GM12892 (cell line): ENCODE measurements at places on chromosomes 16 and 17.

DNA sequence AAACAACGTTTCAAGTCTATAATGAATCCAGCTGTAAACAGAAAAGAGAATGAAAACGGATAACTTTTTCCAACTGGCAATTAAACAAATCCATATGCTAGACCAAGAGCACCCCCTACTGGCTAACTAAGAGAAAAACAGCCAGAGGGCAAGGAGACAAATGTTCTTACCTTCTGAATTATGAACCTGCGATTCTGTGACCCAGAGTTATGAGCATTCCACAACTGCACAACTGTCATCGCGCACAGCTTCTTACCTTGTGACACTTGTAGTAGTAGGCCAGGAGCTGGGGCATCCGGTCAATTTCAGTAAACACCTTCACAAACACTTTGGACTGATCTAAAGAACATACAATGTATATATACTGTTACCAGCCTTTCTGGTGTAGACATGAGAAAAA, 18.6 kb downstream of the COG7 start:
- no peak for DNase-seq

GRCh38 chr17:33837281-33837680, 417.8 kb upstream of the CCL2 start:
- DNase-seq: no peak

GRCh38 chr17:36500745-36501225, 14.3 kb downstream of the ZNHIT3 start:
- DNase-seq: no peak

DNA sequence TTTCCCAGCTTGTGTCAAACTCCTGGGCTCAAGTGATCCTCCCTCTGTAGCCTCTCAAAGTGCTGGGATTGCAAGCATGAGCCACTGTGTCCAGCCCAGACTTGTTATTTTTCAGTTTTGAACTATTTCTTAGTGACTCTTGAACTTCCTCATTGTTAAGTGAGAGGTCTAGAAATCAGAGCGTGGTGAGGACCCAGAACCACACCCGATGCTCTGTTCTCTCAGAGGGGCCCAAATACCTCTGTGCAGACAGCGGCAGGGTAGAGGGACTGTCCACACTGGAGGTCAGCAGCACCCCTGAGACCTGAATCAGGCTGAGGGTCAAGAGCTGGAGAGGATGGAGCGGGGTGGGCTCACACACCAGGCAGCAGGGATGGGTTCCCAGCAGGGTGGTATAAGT, 47.7 kb upstream of the MEAK7 start:
- DNase-seq: no peak

GRCh38 chr17:60602385-60602742, 2.4 kb downstream of the PPM1D start:
- DNase-seq: no peak

- DNase-seq: no peak
These were observed 11.0 kb upstream of the NXPH3 start for GRCh38 chr17:49564638-49565037.

GRCh38 chr16:54405478-54405877, 118.9 kb upstream of the IRX3 start:
- DNase-seq: no peak

DNA sequence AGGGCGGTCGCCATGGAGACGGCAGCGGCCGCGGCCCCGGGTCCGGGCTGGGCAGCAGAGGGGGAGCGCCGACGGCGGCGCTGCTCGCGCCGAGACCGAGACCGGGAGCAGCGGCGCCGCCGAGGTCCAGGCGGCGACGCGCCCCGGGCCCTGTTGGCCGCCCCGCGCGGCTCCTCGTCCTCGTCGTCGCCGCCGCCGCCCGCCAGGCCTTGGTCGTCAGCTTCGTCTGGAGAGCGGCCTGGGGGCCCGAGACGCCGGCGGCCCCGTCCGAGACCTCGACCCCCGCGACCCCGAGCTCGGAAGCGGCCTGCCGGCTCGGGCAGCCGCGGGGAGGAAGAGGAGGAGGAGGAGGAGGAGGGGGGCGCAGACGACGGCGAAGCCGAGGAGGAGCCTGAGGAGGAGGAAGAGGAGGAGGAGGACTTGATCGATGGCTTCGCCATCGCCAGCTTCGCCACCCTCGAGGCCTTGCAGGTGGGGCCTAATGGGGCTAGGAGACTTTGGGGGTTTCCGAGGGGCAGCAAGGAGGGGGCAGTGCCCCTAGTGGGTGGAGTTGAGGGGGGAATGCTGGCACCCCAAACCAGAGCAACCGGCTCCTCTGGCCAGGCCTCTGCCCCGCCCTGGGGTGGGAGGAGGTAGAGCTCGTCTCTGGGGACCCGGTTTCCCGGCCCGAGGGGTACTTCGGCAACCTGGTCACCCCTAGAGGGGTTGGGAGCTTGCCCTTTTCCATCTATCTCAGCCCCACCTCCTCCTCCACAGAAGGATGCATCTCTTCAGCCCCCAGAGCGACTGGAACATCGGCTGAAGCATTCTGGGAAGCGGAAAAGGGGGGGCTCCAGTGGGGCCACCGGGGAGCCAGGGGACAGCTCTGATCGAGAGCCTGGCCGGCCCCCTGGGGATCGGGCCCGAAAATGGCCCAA, 1.5 kb downstream of the FBRS start:
- DNase-seq: no peak

GRCh38 chr17:42251115-42251514, 25.1 kb downstream of the STAT5B start:
- DNase-seq: no peak

DNA sequence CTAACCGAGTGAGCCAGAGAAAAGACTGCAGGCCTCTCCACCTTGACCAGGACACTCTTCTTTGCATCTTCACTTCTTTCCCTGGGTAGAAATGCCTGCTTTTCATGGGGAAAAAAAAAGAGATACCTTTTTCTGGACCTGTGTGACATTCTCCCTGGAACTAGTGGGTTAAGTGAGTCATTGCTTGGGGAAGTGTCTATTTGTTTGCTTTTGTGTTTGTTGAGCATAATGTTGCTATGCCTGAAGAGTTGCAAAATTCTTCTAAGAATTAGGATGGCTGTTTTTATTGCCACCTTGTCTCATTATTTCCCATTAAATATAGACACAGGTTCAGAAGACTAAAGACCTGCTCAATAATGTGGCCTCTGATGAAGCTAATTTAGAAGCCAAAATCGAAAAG, 18.8 kb downstream of the CLUAP1 start:
- no peak for DNase-seq

DNA sequence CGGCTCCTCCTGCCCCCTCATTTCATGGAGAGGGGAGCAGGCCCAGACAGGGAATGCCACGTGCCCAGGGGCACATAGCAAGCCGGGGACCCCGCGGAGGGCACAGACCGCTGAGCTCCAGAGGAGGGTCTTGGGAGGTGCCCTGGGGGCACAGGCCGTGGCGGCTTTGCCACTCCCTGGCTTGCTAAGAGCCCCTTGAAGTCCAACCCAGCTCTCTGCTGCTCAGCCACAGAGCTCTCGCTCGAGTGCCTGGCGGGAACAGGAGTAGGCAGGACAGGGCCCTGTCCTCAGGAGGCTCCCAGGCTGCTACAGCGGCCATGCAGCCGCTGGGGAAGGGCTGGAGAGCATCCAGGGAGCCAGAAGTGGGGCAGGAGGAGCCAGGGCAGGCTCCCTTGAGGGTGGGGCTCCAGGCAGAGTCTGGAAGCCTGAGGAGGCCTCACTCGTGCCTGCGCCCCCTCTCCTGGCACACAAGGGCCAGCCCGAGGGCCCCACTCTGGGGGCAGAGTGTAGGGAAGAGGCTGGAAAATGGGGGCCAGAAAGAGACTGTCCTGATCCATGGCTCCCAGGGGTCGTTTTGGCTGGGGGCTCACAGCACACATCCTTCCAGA, 4.4 kb upstream of the RAB26 start:
- no peak for DNase-seq

- no peak for DNase-seq
These were observed 39.7 kb downstream of the KCNJ2 start for GRCh38 chr17:70208825-70209555.

- DNase-seq: no peak
These were observed 1.1 kb upstream of the PHF23 start for GRCh38 chr17:7240375-7240774.

DNA sequence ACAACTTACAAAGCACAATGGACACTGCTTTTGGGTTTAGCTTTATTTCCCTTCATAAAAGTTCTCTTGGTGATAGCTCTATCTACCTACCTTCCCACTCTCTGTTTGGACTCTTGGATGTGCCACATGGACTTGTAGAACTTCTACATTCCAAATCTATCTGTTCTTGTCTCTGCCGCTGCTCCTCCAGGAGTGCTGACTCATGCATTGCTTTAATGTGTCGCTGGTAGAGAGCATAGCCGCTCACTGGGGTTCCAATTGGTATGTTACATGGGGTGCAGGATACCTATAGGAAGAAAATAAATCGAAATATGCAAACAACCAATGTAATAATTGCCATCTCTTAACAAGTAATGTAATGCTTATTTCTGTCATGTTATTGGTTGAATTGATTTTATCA, 92.1 kb downstream of the TTC19 start:
- no peak for DNase-seq

DNA sequence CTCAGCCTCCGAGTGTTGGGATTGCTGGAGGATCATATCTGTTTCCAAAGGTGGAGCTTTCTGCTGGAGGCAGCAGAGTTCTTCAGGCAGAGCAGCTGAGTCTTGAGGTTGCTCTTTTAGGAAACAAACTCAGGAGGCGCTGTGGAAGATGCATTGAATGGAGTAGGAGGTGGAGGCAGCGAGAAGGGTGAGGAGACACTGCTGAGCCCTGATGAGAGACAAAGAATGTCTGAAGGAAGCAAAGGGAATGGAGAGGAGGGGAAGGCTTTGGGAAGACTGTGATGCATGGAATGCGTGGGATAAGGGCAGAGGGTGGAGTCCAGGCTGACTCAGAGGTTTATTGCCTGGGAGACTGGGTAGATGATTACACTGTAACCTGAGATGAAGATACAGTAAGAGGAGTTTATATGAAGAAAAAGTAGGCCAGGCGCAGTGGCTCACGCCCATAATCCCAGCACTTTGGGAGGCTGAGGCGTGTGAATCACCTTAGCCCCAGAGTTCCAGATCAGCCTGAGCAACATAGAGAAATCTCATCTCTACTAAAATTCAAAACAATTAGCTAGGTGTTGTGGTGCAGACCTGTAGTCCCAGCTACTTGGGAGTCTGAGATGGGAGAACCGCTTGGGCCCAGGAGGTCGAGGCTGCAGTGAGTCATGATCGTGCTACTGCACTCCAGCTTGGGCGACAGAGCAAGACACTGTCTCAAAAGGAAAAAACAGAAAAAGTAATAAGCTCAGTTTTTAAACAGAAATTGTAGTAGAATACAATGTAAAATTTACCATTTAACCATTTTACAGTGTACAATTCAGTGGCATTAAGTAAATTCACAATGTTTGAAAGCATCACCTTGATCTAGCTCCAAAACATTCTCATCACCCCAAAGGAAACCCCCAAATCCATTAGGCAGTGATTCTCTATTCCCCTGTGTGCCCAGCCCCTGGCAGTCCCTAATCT, 17.8 kb upstream of the TMEM219 start:
- DNase-seq: no peak

- no peak for DNase-seq
These were observed 17.0 kb upstream of the ITGAE start for GRCh38 chr17:3817851-3818605.

DNA sequence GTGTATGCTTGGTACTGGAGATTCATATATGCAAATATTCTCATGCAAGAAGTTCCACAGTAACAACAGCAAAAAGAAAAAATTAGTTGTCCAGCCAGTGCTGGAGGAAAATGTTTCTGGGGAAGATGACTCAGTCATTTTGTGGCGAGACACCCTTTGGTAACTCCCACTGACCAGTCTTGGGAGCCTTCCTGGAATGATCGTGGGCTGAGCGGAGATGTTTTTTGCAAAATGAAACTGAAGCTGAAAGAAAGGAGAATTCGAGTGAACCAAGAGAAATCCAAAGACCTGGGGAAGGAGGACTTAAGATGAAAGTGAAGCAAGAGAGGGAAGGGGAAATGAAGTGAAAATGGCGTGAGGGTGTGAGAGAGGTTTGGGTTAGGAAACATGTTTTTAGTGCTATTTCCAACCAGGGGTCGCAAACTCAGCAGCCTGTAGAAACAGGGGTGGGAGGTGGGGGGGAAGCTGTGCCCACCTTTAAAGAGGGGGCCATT, 5.2 kb downstream of the ITPRIPL2 start:
- DNase-seq: no peak

GRCh38 chr17:79842136-79842655, 3.0 kb upstream of the CBX4 start:
- no peak for DNase-seq

- no peak for DNase-seq
These were observed 96.3 kb downstream of the GSG1L start for GRCh38 chr16:27967169-27967568.

GRCh38 chr17:49316889-49317675, 45.0 kb downstream of the ZNF652 start:
- DNase-seq: no peak
